ENCODE measurements at places on chromosomes 3 and 15. TPM values are rescaled to one million over a fixed set of nuclear protein-coding genes. Genes with fewer than 3 reads are reported as not detected.

SCN11A gene
- not detected for polyA plus RNA-seq

DPPA2 gene
- not detected for polyA plus RNA-seq

- H3K4me3 ChIP-seq, result no peak overlapping the region
- H3K27ac ChIP-seq, result no peak overlapping the region
- no peaks in the 10 kb centered on the region for H3K4me1 ChIP-seq
- no peak for DNase-seq
- no peaks in the 10 kb centered on the region for H3K36me3 ChIP-seq
Measured at GRCh38 chr3:159950156-159950898, 38.3 kb upstream of the IL12A start.

TMEM212 gene
- polyA plus RNA-seq, result not detected

MEIS2 gene
- polyA plus RNA-seq, result 22.8 TPM

- H3K36me3 ChIP-seq, result no peaks in the 10 kb centered on the region
- peak overlapping the region; percentile 80 for H3K4me3 ChIP-seq
- H3K4me1 ChIP-seq, result peaks cover 1% of the 10 kb centered on the region
- H3K27me3 ChIP-seq, result no peaks in the 10 kb centered on the region
- peak overlapping the region; percentile 78 for H3K27ac ChIP-seq
- no peak for DNase-seq
Measured at GRCh38 chr3:86991482-86991815, 500 bp upstream of the VGLL3 start.

DNA sequence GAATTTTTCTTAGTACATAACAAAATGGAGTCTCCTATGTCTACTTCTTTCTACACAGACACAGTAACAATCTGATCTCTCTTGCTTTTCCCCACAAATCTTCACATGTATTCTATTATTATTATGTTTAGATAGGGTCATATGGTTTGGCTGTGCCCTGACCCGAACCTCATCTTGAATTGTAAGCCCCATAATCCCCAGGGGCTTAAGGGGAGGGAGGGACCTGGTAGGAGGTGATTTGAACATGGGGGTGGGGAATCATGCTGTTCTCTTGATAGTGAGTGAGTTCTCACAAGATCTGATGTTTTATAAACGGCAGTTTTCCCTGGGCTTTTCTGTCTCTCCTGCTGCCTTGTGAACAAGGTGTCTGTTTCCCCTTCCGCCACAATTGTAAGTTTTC is 86.7 kb upstream of the SELENOK start:
- no peak for DNase-seq
- no peaks in the 10 kb centered on the region for H3K36me3 ChIP-seq
- H3K27ac ChIP-seq, result no peak overlapping the region

GRCh38 chr3:39088889-39089288 is 18.5 kb downstream of the GORASP1 start:
- no peaks in the 10 kb centered on the region for H3K27me3 ChIP-seq
- no peaks in the 10 kb centered on the region for H3K4me1 ChIP-seq
- DNase-seq, result no peak

DNA sequence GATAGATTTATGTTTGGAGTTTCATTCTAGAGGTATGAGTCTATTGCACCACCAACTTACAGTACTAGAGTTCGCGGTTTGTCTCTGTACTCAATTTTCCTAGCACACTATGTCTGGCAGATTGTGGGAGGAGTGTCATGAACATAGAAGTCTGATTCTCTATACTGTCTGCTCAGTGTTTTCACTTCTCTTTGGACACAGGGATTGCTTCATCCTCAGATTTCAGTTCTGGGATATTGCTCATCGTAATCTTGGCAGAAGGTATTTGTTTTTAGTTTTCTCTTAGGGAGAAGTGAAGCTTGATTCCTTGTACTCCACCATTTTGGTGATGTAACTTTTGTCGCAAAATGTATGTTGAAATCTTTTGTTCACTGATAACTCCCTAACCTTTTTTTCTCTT is 27.8 kb upstream of the AZI2 start:
- no peak overlapping the region for H3K27ac ChIP-seq
- no peaks in the 10 kb centered on the region for H3K4me1 ChIP-seq
- H3K36me3 ChIP-seq, result no peaks in the 10 kb centered on the region
- DNase-seq, result no peak
- H3K27me3 ChIP-seq, result no peaks in the 10 kb centered on the region

DNA sequence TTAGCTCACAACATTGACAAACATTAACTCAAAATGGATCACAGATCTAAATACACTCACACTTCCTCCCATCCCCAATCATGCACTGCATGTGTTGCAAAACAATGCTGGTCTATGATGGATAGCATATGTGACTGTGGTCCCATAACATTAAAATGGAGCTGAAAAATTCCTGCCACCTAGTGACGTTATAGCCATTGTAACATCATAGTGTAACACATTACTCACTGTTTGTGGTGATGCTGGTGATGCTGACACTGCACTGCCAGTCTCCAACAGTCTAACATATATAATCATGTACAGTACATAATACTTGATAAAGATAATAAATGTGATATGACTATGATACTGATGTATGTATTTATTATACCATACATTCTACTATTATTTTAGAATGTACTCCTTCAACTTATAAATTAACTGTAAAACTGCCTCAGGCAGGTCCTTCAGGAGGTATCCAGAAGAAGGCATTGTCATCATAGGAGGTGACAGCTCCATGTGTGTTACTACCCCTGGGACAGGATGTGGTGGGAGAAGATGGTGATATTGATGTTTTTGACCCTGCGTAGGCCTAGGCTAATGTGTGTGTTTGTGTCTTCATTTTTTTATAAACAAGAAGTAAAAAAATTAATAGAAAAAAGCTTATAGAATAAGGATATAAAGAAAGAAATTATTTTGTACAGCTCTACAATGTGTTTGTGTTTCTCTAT is 41.3 kb downstream of the TXNRD3 start:
- H3K4me1 ChIP-seq, result no peaks in the 10 kb centered on the region
- no peak overlapping the region for H3K27ac ChIP-seq
- peaks cover 6% of the 10 kb centered on the region for H3K36me3 ChIP-seq
- H3K4me3 ChIP-seq, result no peak overlapping the region
- no peaks in the 10 kb centered on the region for H3K27me3 ChIP-seq

GRCh38 chr15:37076543-37076942 is 23.8 kb downstream of the MEIS2 start:
- no peaks in the 10 kb centered on the region for H3K4me1 ChIP-seq
- no peaks in the 10 kb centered on the region for H3K36me3 ChIP-seq
- no peaks in the 10 kb centered on the region for H3K27me3 ChIP-seq
- no peak overlapping the region for H3K4me3 ChIP-seq
- no peak overlapping the region for H3K27ac ChIP-seq
- DNase-seq, result no peak

- H3K36me3 ChIP-seq, result no peaks in the 10 kb centered on the region
- H3K4me3 ChIP-seq, result no peak overlapping the region
- H3K27ac ChIP-seq, result no peak overlapping the region
- H3K4me1 ChIP-seq, result no peaks in the 10 kb centered on the region
- DNase-seq, result no peak
- no peaks in the 10 kb centered on the region for H3K27me3 ChIP-seq
Measured at GRCh38 chr3:108312656-108313055, 16.3 kb downstream of the HHLA2 start.

FBXL22 gene
- 4.8 TPM for polyA plus RNA-seq

ADAMTS7 gene
- 3.9 TPM for polyA plus RNA-seq

GRCh38 chr15:86199467-86200145 is 119.9 kb downstream of the AGBL1 start:
- no peaks in the 10 kb centered on the region for H3K27me3 ChIP-seq
- no peaks in the 10 kb centered on the region for H3K36me3 ChIP-seq
- H3K27ac ChIP-seq, result no peak overlapping the region
- no peak for DNase-seq
- H3K4me3 ChIP-seq, result no peak overlapping the region

RLBP1 gene
- polyA plus RNA-seq, result not detected

DNA sequence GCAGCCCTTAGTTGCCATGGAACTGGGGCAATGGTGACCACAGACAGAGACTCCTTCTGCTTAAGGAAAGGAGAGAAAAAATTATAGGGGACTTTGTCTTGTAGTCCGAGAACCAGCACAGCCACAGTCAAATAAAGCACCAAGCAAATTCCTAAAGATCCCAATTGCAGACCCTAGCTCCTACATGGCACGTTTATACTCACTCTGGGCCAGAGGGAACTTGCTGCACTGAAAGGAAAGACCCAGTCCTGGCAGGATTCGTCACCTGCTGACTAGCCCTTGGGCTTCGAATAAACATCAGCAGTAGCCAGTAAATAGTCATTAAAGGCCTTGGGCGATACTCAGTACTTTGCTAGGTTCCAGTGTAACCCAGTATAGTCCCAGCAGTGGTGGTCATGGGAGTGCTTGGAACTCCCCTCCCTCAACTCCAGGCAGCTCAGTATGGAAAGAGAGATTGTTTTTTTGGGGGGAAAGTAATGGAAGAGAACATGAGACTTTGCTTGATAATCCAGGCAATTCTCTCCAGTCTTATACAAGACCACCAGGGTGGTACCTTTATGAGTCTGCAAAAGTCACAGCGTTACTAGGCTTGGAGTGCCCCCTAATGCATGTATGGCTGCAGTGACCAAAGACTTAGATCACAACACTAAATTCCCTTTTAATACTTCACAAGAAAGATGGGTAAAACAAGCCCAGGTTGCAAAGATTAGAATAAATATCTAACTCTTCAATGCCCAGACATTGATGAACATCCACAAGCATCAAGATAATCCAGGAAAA is 66.4 kb upstream of the AGTR1 start:
- H3K27ac ChIP-seq, result no peak overlapping the region
- H3K27me3 ChIP-seq, result no peaks in the 10 kb centered on the region
- no peaks in the 10 kb centered on the region for H3K4me1 ChIP-seq
- no peaks in the 10 kb centered on the region for H3K36me3 ChIP-seq

GRCh38 chr3:14791343-14791945 is 27.3 kb upstream of the FGD5 start:
- no peak overlapping the region for H3K4me3 ChIP-seq
- DNase-seq, result peak; percentile 67
- H3K27me3 ChIP-seq, result no peaks in the 10 kb centered on the region
- no peaks in the 10 kb centered on the region for H3K4me1 ChIP-seq

TERC gene
- polyA plus RNA-seq, result not detected

CA12 gene
- 2.7 TPM for polyA plus RNA-seq

COLQ gene
- 1.8 TPM for polyA plus RNA-seq

SKIC8 gene
- polyA plus RNA-seq, result 61.1 TPM

DNA sequence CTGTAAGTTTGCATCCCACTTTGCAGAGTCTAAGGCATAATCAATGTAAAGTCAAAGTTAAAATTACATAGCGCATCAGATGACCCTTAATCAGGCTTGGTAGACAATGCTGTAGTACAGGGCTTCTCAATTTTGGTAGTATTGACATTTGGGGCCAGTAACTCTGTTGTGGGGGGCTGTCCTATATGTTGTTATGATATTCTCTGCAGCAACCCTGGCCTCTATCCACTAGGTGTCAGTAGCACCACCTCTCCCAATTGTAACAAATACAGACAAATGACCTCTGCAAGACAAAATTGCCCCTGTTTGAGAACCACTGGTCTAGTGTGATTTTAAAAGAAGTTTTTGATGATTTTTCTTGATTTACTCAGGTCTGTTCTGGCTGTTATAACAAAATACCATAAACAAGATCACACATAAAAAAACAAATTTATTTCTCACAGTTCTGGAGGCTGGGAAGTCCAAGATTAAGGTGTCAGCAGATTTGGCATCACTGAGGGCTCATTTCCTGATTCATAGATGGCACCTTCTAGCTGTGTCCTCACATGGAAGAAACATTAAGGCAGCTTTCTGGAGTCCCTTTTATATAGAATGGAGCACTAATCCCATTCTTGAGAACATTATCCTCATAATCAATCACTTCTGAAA is 37.6 kb upstream of the SLC9A9 start:
- no peaks in the 10 kb centered on the region for H3K27me3 ChIP-seq
- DNase-seq, result no peak
- H3K4me3 ChIP-seq, result no peak overlapping the region
- no peak overlapping the region for H3K27ac ChIP-seq
- no peaks in the 10 kb centered on the region for H3K4me1 ChIP-seq
- H3K36me3 ChIP-seq, result no peaks in the 10 kb centered on the region

DNA sequence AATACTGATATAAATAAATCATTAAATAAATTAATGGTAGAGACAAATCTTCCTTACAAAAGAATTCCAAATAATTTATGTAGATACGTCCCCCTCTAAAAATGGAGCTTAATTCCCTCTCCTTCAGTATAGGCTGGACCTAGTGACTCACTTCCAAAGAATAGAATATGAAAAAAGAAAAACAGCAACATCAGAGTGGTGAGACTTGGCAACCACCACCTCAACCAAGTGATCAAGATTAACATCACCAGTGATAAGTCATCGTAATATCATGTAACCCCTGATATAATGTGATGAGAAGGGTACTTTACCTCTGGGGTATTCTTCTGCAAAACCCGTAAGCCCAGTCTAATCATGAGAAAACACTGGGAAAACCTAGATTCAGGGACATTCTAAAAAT is 13.4 kb downstream of the GOLGB1 start:
- no peak for DNase-seq
- no peaks in the 10 kb centered on the region for H3K36me3 ChIP-seq
- peaks cover 1% of the 10 kb centered on the region for H3K4me1 ChIP-seq
- no peak overlapping the region for H3K4me3 ChIP-seq

MRPS25 gene
- 10.8 TPM for polyA plus RNA-seq

- no peak overlapping the region for H3K27ac ChIP-seq
- no peaks in the 10 kb centered on the region for H3K36me3 ChIP-seq
- no peaks in the 10 kb centered on the region for H3K27me3 ChIP-seq
- H3K4me3 ChIP-seq, result no peak overlapping the region
- no peak for DNase-seq
- no peaks in the 10 kb centered on the region for H3K4me1 ChIP-seq
Measured at GRCh38 chr15:65738649-65739048, 53.4 kb downstream of the DENND4A start.
